ENCODE measurements at places on chromosomes 4 and X. TPM values are rescaled to one million over a fixed set of nuclear protein-coding genes. Genes with fewer than 3 reads are reported as not detected.

SLIT2 gene
- not detected for polyA plus RNA-seq

FAM184B gene
- not detected for polyA plus RNA-seq

C1GALT1C1 gene
- polyA plus RNA-seq = 14.9 TPM

ATP5ME gene
- 430 TPM for polyA plus RNA-seq

ADAMTS3 gene
- not detected for polyA plus RNA-seq

ARR3 gene
- not detected for polyA plus RNA-seq

FRMD7 gene
- polyA plus RNA-seq = not detected

ZCCHC4 gene
- polyA plus RNA-seq = 10.1 TPM

ITGB1BP2 gene
- not detected for polyA plus RNA-seq

HS6ST2 gene
- not detected for polyA plus RNA-seq

MAP9 gene
- polyA plus RNA-seq = 7.4 TPM

AFF2 gene
- polyA plus RNA-seq = not detected

GPC4 gene
- not detected for polyA plus RNA-seq

PLAC8 gene
- polyA plus RNA-seq = 884 TPM

ASB9 gene
- not detected for polyA plus RNA-seq

AMER1 gene
- 0.05 TPM for polyA plus RNA-seq

AKAP17A gene
- 58.8 TPM for polyA plus RNA-seq

AFP gene
- not detected for polyA plus RNA-seq

PNMA6F gene
- polyA plus RNA-seq = not detected

ENPEP gene
- not detected for polyA plus RNA-seq

TKTL2 gene
- not detected for polyA plus RNA-seq

BMPR1B gene
- not detected for polyA plus RNA-seq
